CD4-positive, alpha-beta T cell (primary cell): ENCODE measurements at places on chromosomes 6 and 20. TPM values are rescaled to one million over a fixed set of nuclear protein-coding genes. Genes with fewer than 3 reads are reported as not detected.

GRCh38 chr6:34901930-34902329 lies 12.9 kb downstream of the ANKS1A start:
- no peaks in the 10 kb centered on the region for H3K27me3 ChIP-seq
- no peak for DNase-seq
- no peaks in the 10 kb centered on the region for H3K4me1 ChIP-seq
- H3K4me3 ChIP-seq: no peak overlapping the region
- no peak overlapping the region for H3K27ac ChIP-seq

- no peaks in the 10 kb centered on the region for H3K36me3 ChIP-seq
- H3K4me3 ChIP-seq: no peak overlapping the region
- H3K27ac ChIP-seq: no peak overlapping the region
- peaks cover 82% of the 10 kb centered on the region for H3K27me3 ChIP-seq
- H3K4me1 ChIP-seq: peaks cover 38% of the 10 kb centered on the region
Observed at GRCh38 chr6:30447237-30447636, 42.1 kb upstream of the HLA-E start.

Gene FOXS1
- not detected for total RNA-seq

Gene SUMO4
- total RNA-seq: 8.6 TPM

DNA sequence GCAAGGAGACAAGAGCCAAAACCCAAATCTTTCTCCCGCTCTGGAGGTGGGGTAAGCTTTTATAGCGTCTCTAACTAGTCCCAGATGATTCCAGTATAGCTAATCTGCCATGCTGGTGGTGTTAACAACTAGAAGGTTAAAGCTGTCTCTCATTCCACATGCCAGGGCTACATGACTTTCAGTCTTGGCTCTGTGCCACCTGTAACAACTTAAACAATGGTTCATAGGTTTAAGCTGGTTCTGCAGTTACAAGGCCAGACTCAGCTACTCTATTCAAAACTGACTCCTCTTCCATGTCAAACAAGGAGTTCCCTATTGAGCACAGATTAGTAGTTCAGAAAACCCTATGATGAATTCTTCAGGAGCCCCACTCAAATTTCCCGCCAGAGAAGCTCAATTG lies 128.9 kb downstream of the ELOVL4 start:
- no peak overlapping the region for H3K4me3 ChIP-seq
- DNase-seq: no peak
- no peaks in the 10 kb centered on the region for H3K4me1 ChIP-seq
- H3K27me3 ChIP-seq: no peaks in the 10 kb centered on the region

DNA sequence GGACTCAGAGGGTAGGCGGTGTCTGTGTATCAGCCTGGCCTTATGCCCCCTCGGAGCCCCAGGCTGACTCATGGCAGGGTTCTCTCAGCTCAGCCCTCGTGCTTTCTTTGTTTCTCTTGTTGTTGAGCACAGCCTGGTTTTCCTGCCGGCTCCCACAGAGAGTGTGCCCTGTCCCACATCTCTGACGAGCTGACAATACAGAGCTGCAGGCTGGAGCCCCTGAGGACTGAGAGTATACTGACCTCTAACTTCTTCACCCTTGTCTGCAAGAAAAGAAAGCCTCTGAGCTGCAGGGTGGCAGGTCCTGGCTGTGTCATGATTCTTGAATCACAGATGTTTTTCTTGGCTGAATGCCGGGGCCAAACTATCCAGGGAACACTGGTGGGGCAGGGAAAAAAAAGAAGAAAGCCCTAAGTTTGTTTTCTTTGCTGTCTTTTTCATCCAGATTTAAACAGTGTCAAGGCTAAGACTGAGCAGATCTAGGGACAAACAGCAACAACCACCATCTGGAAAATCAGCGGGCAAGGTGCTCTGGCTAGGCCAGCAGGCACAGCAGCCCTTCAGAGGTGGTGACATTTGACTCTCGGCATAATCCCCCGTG lies 63.3 kb upstream of the ZNF133 start:
- H3K4me1 ChIP-seq: no peaks in the 10 kb centered on the region
- H3K27ac ChIP-seq: no peak overlapping the region
- no peak for DNase-seq
- no peaks in the 10 kb centered on the region for H3K36me3 ChIP-seq
- H3K27me3 ChIP-seq: no peaks in the 10 kb centered on the region

GRCh38 chr6:117143647-117144046 lies 121.7 kb upstream of the VGLL2 start:
- H3K27me3 ChIP-seq: no peaks in the 10 kb centered on the region
- no peaks in the 10 kb centered on the region for H3K4me1 ChIP-seq
- H3K36me3 ChIP-seq: no peaks in the 10 kb centered on the region
- no peak overlapping the region for H3K4me3 ChIP-seq

Gene NINL
- 4.0 TPM for total RNA-seq
